ENCODE measurements at places on chromosomes 6 and 20.

DNA sequence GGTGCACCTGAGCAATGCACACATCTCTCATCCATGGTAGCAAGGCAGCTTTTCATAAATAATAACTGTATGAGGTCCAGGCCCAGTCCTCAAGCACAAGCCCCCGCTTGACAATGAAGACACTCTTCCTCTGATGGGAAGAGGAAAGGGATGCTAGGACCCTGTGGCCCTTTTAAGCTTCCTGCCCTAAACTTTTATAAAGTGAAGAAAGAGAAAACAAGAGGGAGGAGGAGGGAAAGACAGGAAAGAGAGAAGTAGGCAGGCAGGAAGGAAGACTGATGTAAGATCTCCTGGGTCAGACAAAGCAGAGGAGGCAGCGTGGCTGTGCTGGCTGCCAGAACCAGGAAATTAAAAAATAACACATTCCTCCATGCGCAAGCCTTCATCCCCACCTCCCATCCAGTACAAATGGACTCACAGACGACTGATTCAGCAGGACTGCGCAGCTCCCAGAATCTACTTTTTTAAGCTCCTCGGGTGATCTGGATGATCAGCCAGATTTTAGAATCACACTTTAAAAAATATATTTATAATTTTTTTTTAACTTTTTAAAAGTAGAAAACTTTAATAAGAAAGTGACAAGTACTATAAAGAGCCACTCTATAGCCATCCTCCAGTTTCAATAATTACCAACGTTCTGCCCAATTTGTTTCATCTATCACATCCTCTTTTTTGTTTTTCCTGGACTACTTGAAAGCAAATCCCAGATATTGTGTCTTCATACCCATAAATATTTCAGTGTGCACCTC is 16.5 kb downstream of the TNFAIP3 start:
- DNase-seq, result no peak

- DNase-seq, result no peak
Observed at GRCh38 chr6:7129360-7129759, 21.6 kb downstream of the RREB1 start.

GRCh38 chr6:131231891-131232290 is 96.6 kb downstream of the AKAP7 start:
- DNase-seq, result no peak

DNA sequence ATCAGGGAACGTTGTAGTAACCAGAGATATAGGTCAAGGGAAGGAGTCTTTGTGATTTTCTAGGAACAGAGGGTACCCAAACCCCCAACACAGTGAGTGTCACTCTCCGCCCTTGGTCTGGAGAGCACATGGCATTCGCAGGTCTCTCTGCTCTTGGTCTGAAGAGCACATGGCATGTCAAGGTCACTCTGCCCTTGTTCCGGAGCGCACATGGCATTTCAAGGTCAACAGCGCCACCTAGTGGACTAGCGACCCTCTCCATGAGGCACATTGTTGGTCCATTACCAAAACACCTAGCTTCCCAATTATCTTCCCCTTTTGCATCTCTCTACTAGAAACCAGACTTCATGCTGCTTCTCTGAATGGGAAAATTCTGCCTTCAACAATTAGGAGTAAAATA is 260.0 kb downstream of the C6orf118 start:
- peak; percentile 82 for DNase-seq

DNA sequence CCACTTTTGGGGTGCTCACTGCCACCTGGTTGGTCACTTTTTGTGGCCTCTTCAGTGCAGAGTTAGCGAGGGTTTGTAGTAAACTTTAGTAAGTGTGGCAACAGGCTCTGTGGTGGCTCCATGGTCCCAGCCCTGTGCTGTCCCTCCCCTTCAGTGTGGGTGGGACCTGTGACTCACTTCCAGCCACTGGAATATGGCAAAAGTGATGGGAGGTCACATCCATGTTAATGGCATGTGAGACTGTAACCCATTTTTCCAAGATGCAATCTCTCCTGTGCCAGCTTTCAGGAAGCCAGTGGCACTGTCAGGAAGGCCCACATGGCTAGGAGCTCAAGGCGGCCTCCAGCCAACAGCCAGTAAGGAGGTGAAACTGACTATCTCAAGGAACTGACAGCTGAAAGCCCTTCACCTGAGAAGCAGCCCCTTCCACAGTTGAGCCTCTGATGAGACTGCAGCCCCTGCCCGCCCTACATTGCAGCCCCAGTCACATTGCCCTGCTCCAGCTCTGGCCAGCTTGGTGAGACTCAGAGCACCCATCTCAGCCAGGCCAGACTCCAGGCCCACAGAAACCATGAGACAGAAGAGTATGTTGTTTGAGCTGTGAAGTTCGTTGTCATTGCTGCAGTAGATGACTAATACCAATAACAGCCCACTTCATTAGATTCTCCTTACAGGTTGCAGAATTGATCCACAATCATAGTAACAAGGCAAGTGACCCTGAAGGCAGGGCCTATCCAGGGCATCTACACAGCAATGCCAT is 13.1 kb upstream of the CST7 start:
- DNase-seq, result no peak

- peak; percentile 64 for DNase-seq
Observed at GRCh38 chr20:56247954-56248782, at the start of gene MC3R. MC3R (plus strand) TSS chr20:56248732; CDS start chr20:56248844, 112 bp downstream.

DNA sequence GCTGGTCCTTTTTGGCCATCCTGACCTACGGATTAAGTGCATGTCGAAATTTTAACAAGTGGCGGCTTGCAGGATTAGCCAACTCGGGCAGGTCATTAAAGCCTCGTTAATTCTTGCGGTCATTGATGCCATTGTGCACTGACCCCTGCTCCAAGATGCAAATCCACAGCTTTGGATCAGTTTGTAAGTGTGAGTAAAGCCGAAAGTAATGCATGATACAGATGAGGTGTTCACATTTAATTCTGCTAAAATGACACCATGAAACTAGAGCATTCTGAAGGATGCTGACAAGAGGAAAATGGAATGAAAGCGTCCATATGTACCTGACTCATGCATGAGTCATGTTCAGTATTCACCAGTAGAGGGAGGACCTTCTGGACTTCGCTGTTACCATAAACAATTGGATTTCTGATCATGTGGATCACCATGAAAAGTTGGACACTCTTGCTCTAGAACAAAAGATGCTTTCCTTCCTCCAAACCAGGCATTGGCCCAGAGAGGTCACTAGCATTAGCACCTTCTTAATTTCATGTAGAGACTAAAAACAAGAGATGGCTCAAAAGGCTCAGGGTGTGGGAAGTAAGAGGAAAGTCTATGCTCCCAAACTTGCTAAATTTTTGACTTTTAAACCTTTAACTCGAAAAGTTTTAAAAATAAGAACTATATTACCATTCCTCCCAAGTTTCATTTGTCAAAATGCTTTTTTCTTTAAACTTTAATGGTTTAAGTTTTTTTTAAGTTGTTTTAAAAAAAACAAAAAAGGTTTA is 48.0 kb downstream of the MUC22 start:
- no peak for DNase-seq

GRCh38 chr6:151869345-151869744 is 61.9 kb downstream of the ESR1 start:
- no peak for DNase-seq

DNA sequence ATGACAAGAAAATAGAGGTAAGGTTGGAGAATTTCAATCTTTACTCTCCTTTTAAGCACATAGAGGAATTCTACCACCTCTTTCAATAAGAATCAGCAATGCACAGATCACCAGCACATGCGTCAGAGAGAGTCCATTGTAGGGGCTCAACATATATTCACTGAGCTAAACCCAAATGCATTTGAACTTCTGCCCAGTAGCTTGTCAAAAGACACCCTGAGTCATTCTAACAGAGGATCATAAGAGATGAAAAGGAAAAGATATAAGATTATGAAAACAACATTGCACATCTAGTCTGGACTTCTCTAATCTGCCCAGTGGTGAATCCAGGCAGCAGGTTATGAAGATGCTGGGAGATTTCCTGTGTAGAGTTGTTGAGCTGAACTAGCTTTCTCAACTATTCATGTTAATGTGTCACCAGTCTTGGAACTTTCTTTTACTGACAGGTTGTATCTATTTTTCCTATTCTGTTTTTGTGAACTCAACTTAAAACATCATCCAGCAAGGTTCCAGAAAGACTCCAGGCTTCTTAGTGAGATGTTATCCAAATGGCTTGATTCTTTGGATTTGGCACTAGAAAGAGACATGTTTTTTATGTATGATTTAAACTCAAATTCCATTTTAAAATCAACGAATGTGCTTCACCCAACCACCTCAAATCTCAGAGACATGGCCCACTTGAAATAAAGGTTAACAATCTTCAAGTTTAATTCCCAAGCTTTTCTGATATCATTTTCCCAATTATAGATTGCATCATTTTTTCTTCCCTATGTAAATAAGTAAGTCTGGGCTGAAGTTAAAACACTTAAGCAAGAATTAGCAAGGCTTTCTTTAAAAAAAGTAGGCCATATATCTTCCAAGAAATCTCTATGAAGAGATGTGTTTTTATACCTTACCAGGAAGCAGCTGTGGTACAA is 89.3 kb downstream of the TSHZ2 start:
- no peak for DNase-seq

DNA sequence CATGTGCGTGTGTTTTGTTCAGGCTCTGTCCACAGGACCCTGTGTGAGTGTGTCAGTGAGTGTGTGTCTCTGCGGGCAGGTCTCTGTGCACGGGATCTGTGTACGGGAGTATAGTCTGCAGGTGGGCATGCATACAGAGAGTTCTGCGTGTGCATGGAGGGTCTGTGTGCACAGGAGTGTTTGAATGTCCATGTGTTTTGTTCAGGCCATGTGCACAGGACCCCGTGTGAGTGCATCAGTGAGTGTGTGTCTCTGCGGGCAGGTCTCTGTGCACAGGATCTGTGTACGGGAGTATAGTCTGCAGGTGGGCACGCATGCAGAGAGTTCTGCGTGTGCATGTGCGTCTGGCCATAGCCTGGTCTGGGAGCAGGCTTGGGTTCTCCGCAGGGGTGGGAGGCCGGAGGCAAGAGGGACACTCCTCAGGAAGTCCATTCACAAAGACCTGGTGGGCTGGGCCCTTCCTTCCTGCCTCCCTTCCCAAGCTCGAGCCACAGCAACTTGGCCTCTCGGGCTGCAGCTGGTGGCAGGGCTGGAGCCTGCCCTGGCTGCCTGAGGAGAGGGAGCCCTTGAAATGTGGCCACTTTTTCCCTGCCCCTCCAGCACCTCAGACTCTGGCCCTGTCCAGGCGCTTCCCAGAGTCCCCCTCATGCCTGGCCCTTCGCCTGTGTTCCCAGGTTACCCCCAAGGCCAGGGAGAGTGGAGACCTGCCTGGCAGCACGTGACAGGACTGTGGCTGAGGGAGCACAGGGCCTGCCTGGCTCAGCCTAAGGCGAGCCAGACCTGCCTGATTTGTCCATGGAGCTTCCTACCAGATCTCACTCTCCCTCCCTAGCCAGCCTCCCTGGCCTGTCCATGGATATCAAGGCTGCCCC is 6.8 kb downstream of the HSPA12B start:
- DNase-seq, result no peak

- DNase-seq, result no peak
Observed at GRCh38 chr20:61371501-61372136, 119.6 kb downstream of the CDH4 start.

GRCh38 chr20:38692436-38693411 is 31.6 kb upstream of the SLC32A1 start:
- DNase-seq, result no peak

GRCh38 chr6:14861491-14861943 is 384.4 kb upstream of the JARID2 start:
- DNase-seq, result no peak

DNA sequence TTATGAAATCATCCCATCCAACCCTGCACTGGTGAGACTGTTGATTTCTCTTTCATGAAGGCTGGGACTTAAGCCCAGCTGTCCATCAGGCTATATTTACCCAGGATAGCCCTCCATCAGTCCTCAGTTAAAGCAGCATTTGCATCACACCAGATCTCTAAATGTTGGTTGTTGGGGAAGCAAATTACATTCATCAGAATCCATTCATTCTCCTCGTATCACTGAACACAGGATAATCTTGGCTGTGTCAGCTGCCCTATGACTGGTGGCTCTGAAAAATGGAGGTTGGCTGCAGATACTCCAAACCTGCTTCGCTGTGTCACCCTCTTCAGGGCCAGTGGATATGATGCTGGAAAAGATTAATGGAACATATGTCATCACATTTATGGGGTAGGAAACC is 718.3 kb downstream of the KIF16B start:
- no peak for DNase-seq

GRCh38 chr6:127383988-127384387 is 40.6 kb upstream of the ECHDC1 start:
- no peak for DNase-seq

DNA sequence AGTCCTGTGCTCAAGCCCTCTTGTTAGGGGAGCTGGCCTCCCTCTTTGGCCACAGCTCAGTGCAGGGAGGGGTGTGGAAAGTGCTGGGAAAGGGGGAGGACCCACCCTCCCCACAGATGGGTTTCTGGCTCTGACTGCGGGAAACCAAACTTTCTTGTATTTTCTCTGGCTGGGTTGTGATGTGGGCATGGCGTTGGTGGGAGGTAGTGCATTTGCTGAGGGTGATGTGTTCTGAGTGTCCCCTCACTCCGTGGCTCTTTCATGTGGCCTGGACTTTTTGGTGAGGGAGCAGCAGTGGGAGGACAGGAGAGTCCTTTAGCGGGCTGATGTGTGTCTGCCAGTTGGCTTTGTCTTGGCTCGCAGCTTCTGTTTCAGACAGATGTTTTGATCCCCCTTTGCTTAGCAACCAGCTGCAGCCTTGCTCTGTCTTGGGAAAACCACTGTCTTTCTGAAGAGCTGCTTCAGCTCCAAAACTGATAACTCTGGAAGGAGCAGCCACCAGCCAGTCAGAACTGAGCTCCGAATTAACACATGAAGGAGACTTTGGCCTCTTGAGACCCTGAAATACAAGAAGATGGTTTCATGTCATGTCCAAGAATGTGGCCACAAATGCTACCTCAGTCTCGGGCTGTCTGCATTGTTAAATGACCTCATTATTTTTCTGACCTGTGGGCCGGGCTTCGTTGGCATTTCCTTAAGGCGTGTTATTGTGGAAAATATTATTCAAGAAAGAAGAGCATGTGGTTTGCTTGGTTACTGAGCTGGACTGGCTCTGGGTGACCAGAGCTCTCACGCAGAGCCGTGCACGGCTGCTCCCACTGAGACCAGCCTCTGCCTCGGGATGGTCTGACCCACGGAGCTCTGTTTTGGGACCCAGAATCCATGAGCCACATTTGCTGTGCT is 21.5 kb downstream of the SYNJ2 start:
- no peak for DNase-seq

GRCh38 chr6:170505306-170505705 is 47.8 kb downstream of the PSMB1 start:
- DNase-seq, result no peak

GRCh38 chr20:41150664-41151063 is 13.3 kb downstream of the PLCG1 start:
- no peak for DNase-seq

DNA sequence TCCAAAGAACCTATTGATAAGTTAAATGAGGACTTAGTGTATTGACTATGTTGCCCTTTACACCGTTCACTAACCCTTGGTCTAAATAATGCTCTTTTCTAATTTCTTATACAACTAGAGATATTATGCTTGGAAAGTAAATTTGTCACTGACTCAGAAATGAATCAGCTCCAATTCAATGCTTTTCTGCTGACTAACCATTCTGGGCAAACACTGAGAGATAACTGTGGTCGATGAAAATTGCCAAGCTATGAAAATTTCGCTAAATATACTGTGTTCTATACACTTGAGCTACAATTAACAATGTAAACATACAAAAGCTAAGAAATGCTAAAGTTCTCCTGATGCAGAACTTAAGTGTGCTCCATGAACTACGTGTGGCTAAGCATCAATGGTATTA is 23.1 kb upstream of the FBXO9 start:
- no peak for DNase-seq

Data from glutamatergic neuron (in vitro differentiated cells).